Central memory CD8-positive, alpha-beta T cell (primary cell): ENCODE measurements at places on chromosomes 6 and 20.

GRCh38 chr6:115969930-115970273 is 90.8 kb downstream of the FRK start:
- H3K4me3 ChIP-seq, result no peak overlapping the region
- H3K27me3 ChIP-seq, result peaks cover 12% of the 10 kb centered on the region

DNA sequence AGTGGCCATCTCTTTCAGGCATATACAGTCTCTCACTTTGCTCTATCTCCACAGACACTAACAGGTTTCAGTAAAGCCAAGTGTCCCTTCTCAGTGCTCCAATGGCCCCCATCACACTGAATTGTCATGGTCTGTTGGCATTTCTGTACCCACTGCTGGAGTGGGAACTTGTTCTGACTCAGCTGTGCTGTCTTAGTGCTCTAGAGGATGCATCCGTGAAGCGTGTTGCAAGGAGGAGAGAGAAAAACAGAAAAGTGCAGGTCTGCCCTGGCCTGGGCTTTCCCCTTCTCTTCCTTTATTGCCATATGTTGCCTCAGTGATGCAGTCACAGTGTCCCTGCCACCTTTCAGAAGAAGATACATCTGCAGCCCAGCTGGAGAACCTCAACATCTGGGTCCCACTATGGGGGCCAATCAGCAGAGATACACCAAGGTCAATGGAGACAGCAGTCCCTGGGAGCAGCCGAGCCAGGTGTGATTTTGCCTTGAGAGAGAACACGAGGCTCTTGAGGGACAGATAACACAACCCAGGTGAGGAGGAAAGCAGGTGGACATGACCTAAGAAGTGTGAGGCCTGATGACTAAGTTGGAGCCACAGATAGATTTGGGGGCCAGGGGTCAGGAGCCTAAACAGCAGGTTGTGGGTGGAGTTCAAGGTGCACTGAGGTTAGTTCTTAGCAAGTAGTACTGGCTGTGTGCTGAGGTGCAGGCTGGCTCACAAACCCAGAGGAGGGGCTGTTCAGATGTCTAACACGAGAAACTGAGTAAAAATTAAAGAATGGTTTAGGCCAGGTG is 5.6 kb upstream of the PLCG1 start:
- H3K4me1 ChIP-seq, result peaks cover 20% of the 10 kb centered on the region
- no peak overlapping the region for H3K27ac ChIP-seq
- H3K36me3 ChIP-seq, result peaks cover 3% of the 10 kb centered on the region

DNA sequence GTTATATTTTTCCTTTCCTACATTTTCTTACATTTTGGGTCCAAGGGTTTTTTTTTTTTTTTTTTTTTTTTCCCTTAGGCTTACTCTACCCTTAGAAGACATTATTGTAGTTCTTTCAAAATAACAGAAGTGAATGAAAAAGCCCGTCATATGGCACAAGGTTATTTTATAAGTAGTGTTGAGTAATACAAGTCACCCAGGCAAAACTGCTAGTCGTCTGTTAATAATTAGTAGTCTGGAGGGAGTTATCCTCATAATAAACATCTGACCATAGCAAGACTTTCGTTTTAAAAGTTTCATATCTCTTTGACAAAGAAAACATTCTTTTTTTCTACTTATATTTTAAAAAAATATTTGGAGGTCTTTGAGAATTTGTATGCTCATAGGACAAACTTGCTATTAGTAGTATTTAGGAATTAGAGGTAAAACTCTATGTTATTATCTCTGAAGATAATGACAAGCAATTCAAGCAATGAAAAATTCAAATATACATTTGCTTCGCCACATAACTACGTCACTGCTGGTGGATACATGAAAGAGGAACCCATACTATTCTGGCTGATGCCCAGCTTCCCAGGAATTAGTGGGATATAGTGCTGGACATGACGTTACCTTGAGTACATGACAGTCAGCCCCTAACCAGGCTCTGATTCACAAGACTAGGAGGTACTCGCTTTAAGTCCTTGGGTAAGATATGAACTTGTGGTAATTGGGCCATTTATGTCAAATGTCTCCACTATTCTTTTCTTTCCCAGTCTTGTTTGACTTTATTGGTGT is 532.8 kb downstream of the GRIK2 start:
- H3K4me1 ChIP-seq, result no peaks in the 10 kb centered on the region
- H3K4me3 ChIP-seq, result no peak overlapping the region
- no peaks in the 10 kb centered on the region for H3K36me3 ChIP-seq
- DNase-seq, result no peak
- no peak overlapping the region for H3K27ac ChIP-seq

GRCh38 chr20:10415013-10415650 is 18.9 kb downstream of the MKKS start:
- no peak for DNase-seq
- H3K36me3 ChIP-seq, result peaks cover 6% of the 10 kb centered on the region
- no peak overlapping the region for H3K27ac ChIP-seq
- H3K4me3 ChIP-seq, result no peak overlapping the region

- H3K4me1 ChIP-seq, result no peaks in the 10 kb centered on the region
- H3K4me3 ChIP-seq, result no peak overlapping the region
- no peak overlapping the region for H3K27ac ChIP-seq
- peaks cover 8% of the 10 kb centered on the region for H3K27me3 ChIP-seq
- peaks cover 3% of the 10 kb centered on the region for H3K36me3 ChIP-seq
- no peak for DNase-seq
Observed at GRCh38 chr20:63188159-63188442, 27.8 kb downstream of the YTHDF1 start.

GRCh38 chr6:48928937-48929336 is 534.1 kb downstream of the MMUT start:
- no peak overlapping the region for H3K27ac ChIP-seq
- H3K27me3 ChIP-seq, result no peaks in the 10 kb centered on the region
- H3K36me3 ChIP-seq, result no peaks in the 10 kb centered on the region
